KG1 (cell line): ENCODE measurements at places on chromosomes 12 and 14.

DNA sequence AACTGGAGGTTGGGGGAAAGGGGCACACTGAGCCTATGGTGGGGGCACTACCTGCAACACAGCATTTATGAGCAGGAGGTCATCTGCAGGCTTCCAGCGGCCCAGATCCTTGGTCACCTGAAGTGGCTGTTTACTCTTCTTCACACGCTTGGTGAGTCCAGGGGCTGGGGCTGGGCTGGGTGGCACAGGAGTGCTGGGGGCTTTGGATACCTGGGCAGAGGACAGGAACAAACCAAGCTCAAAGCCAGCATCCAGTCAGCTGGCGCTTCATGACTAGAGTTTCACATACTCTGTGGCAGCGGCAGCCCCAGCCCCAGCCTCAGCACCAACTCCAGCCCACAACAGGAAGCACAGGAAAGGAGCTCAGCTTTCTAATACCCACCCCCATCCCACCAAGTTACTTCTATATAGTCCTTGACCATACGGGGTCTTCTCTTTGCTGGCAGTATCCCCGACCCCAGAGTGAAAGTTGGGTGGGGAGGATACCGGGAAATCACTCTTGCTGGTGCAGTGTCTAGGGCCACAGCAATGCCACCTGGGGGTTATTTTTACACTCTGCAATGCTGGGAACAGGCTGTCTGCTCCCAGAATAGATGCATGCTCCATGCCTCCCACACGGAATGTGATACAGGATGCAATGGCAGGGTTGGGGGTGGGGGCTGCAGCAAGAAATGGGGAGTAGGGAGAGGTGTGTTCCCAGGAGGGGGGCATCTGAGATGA is 3.1 kb downstream of the MCRS1 start:
- no peak for DNase-seq

GRCh38 chr12:90987520-90987919 is 17.3 kb downstream of the EPYC start:
- DNase-seq, result no peak

GRCh38 chr12:68113644-68114043 is 45.9 kb downstream of the IFNG start:
- no peak for DNase-seq

- DNase-seq, result no peak
Observed at GRCh38 chr14:59964251-59965007, 44.5 kb downstream of the LRRC9 start.

- DNase-seq, result no peak
Observed at GRCh38 chr12:124837958-124838803, 25.5 kb downstream of the SCARB1 start.

GRCh38 chr14:101844219-101844618 is 82.7 kb downstream of the PPP2R5C start:
- no peak for DNase-seq

GRCh38 chr14:101188571-101188915 is 285.0 kb upstream of the RTL1 start:
- no peak for DNase-seq

- DNase-seq, result no peak
Observed at GRCh38 chr14:20400589-20400964, 12.7 kb downstream of the TEP1 start.

- no peak for DNase-seq
Observed at GRCh38 chr12:123076604-123077297, 74.1 kb downstream of the PITPNM2 start.

DNA sequence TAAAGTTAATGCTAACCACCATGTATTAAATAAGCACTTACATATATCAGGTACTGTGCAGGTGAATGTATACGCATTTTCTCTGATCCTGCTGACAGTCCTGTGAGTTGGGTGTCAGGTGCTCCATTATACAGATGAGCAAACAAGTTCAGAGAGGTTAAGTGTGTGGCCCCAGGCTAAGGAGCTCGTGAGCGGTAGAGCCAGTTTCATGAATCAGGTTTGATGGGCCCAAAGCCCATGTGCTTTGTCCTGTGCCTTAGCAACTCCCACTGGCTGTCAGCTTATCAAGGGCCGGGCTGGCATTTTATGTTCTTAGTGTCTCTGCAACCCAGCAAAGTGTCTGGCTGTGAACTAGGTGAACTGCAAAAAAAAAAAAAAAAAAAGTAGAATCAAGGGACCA is 701.2 kb upstream of the TBX3 start:
- no peak for DNase-seq

GRCh38 chr12:88737838-88738472 is 157.7 kb upstream of the KITLG start:
- no peak for DNase-seq
